Stimulated activated CD8-positive, alpha-beta memory T cell treated with anti-CD3 and anti-CD28 coated beads, Interleukin-4, amount 100 ng/mL, for 1 hour (primary cell): ENCODE measurements at places on chromosomes 6 and 20.

DNA sequence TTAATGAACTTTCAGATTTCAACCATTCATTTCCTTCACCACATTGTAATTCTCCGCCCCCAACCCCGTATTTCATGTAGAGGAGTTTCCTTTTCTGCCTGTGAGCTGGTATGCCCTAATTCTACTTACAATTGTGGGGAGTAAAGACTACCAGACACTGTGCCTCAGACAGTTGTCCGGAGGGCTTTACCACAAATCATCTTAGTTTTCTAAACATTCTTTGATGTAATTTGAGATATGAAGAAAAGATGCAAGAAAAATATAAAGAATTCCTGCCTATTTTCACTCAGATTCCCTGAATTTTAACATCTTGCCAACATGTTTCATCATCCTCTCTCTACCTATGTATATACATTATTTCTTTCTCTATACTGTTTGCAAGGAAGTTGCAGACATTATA lies 28.3 kb upstream of the LOC128125822 start:
- DNase-seq: no peak

- no peak for DNase-seq
Observed at GRCh38 chr6:137058037-137058436, 13.3 kb upstream of the IL20RA start.

- DNase-seq: no peak
Observed at GRCh38 chr6:161481786-161482516, 208.1 kb upstream of the AGPAT4 start.

DNA sequence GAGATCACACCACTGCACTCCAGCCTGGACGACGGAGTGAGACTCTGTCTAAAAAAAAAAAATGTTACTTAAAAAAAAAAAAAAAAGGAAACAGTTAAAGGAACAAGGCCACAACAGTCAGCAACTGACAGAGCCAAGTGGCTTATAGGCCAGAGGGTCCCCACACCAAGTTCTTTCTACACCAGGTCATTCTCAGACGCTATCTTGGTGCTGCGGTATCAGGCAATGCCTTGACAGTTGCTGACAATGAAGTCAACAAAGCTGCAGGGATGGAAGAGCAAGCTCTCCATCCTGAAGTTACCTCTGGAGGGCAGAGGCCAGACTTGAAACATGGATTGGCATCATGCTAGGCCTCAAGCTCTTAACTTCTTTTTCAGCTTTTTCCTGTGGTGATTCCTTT lies 31.9 kb downstream of the COMMD7 start:
- DNase-seq: no peak

DNA sequence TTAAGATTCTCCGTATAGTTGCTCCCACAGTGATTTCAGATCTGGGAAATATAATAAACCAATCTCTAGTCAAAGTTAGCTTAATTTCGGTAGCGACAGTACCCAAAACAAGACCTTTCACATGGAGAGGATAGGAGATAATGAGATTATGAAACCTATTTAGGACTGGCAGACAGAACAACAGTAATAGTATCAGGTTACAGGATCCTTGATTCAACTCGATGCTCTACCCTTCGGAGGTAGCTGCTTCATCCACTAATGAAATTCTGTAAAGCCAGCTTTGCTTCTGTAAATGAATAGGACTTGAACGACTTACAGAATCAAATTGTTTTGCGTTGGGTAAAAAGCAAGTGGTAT lies 534 bp upstream of the AKIRIN2 start:
- DNase-seq: no peak

DNA sequence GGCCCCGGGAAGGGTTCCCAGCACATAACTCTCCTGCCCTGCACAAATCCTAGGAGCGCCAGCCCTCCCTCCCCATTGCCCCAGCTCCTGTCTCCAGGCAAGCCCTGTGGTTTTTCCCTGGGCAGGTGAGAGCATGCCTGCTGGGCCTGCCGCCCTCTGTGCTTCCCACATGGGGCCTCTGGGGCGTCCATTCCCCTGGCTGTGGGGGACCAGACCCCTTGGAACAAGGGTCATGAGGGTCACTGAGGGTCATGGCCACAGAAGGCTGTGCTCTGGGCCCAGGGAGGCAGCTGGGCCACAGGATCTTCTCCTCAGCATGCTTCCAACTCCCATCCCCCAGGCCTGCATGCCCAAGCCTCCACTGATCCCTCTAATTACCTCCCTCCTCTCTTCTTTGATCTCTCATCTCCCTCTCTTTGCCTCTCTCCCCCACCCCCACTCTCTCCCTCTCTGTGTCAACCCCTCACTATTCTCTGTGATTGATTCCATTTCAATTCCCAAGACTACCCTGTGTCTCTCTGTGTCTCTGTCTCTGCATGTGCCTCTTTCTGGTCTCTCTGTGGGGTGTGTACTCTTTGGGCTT lies 6.1 kb downstream of the MDFI start:
- DNase-seq: no peak

GRCh38 chr6:129789974-129790373 lies 71.1 kb downstream of the TMEM244 start:
- DNase-seq: no peak

GRCh38 chr6:135438907-135439535 lies 58.5 kb downstream of the AHI1 start:
- no peak for DNase-seq

- DNase-seq: no peak
Observed at GRCh38 chr20:23267909-23268308, 82.7 kb upstream of the NXT1 start.

DNA sequence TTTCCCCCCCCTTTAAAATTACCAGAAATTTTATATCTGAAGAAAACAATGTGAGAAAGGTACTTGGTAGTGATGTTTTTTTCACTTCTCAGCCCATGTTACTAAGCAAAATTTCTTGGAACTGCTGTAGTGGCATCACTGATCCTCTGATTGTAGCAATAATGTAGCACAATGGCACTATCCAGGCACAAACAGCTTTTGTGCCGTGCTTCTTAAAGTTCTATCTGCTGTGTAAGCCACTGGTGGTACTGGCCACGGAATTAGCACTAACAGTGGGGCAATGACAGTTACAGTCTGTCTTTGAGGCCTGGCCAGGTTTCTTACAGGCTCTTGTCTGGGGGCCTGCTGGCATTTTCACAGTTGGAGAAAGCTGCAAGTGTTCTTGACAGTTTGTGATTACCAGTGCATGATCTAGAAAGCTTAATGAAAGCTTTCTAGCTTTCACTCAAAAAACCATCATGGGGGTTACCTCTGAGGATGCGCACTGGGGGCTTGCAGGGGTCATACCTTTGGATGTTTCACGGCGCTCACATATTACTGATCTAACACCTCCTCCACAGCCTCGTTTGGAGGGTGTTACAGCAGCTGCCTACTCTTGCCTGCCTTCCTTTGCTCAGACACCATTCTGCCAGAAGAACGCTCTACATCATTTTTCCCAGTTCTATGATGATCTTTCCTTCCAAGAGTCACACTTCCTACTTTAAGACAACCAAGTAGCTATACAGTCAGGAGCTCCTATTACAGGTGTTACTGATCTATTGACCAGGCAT lies 58.4 kb upstream of the ARMH2 start:
- no peak for DNase-seq

DNA sequence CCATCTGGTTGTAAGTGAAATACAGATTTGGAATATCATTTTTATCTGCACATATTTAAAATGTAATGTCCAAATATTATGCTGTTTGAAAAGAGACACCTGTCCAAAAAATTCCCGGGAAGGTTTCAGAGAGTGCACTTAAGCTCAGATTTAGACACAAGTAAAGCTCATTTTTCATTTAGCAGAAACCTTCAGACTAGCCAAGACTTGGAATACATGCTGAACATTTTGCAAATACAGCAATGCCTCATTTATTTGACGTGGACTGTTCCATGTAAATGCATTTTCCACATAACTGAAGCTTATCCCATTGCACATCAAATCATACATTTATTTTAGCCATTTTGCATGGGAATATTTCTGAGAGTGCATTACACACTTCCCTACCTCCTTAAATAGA lies 280.7 kb downstream of the ZNF217 start:
- no peak for DNase-seq

GRCh38 chr6:43904311-43905123 lies 134.5 kb downstream of the VEGFA start:
- no peak for DNase-seq
